Stimulated activated CD4-positive, alpha-beta T cell treated with anti-CD3 and anti-CD28 coated beads, Interleukin-2, amount 100 ng/mL, for 48 hours (primary cell): ENCODE measurements at places on chromosomes 6 and 20.

DNA sequence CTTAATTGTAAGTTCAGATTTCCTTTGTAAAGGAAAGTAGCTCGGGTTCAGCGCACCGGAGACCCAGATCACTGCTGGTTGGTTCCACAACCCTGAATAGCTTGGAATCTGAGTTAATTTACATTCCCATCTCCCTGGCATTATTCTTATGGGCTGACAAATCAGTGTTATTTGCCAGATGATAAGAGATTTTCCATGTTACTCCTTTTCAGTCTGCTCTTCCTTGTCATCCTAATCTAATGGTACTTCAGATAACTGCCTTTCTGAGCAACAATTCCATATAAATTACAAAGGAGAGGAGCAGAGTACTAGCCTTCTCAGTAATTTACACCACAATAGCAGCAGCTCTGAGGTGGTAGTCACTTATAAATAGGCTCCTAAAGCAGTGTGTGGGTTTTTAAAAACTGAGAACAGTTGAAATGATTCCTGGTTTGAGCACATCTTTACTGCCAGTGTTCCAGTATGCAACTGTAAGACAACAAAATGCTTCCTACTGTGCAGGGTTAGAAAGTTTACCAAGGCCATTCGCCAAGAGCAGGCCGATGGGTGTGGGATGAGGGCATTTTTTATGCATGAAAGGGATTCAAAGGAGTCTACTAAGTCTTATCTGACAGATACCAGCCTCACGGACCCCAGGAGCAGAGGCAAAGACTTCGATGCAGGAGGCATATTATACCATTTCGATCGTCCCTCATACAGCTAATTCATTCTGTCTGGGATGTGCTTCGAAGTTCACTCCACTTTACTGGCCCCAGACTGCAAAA is 89.7 kb downstream of the NDUFAF5 start:
- no peak for DNase-seq

GRCh38 chr20:49521356-49521755 is 38.9 kb upstream of the KCNB1 start:
- DNase-seq = no peak

- DNase-seq = no peak
These were observed 532.9 kb downstream of the CDH26 start for GRCh38 chr20:60491051-60491581.

GRCh38 chr6:64293298-64293697 is 657.7 kb downstream of the PHF3 start:
- DNase-seq = no peak

- no peak for DNase-seq
These were observed 21.5 kb downstream of the ASIP start for GRCh38 chr20:34262488-34263288.
